ENCODE measurements at places on chromosomes 12 and 14. TPM values are rescaled to one million over a fixed set of nuclear protein-coding genes. Genes with fewer than 3 reads are reported as not detected.

The GARIN6 gene
- not detected for total RNA-seq

The ISM2 gene
- total RNA-seq: not detected

The MYBPC1 gene
- not detected for total RNA-seq

The CCDC177 gene
- not detected for total RNA-seq

The KLRK1 gene
- total RNA-seq: 0.87 TPM
